Activated CD4-positive, alpha-beta T cell treated with anti-CD3 and anti-CD28 coated beads, Interleukin-2, amount 50 U/mL, for 4 hours (primary cell): ENCODE measurements at places on chromosomes 6 and 20.

DNA sequence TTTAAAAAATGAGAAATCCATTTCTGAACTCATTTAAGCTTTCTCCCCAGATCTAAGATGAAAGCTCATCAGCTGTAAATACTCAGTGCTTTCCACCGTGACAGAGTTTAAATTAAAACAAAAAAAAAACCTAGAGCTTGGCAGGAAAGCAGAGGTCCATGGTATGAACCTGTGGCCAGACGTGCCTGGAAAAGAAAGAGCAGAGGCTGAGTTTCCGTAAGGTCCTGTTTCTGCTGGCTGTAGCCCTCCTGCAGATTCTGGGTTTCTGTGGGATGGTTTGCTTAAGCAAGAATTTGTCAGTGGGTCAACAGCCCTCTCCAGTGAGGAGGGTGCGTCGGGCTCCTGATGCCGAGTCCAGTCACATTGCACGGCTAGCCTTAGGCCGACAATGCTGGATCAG lies 383.2 kb downstream of the SAMD5 start:
- no peak for DNase-seq

DNA sequence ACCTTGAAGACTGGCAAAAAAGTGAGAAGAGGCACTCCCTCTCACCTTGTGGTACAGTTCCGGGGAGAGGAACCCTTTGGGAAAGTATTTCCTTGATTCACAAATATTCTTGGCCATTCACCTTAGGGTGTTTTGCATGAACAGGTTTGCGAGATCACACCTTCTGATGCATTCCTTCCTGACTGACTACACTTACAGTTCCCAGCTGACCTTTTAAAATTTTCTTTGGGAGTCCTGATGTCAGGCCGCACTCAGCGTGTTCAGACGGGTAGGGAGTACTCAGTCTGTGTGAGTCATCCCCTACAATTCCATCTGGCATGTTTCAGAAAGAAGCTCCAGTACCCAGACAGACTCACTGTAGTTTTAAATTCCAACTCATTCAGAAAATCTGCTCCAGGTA lies 1.7 kb downstream of the ADGRF4 start:
- DNase-seq: no peak

- no peak for DNase-seq
These were observed 151.3 kb downstream of the LCA5 start for GRCh38 chr6:79385893-79386292.

DNA sequence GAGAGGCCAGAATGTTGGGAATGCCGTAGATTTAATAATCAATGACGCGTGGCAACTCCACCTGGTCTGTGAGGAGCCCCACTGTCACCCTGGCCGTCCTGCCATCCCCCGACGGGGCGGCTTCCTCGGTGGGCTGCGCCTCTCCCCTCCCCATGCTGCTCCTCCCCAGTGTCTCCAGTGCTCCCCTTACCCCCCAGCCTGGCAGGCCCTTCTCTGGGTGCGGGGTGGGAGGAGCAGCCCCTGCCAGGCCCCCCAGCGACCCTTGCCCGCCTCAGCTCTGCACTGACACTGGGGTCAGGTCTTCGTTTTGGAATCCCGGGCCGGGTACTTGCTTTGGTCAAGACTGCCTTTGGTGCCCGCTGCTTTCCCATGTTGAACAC lies 82.3 kb upstream of the FRMD1 start:
- DNase-seq: no peak

DNA sequence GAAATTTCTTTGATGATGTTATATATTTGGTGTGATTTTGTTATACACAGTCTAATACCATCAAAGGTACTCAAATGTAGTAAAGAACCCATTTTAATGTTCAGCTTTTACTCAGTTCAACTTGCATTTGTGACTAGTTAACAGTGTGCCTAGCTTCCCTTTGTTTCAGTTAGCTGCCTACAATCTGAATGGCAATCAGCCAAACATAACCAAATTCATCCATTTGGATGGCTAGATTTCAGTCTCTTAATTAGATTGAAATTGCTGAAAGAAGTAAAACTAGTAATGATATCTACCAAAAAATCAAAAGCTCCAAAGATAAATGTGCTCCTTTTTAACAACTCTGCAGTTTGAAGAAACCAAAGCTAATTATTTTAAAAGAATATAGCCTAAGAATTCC lies 6.9 kb downstream of the EPHA7 start:
- no peak for DNase-seq

DNA sequence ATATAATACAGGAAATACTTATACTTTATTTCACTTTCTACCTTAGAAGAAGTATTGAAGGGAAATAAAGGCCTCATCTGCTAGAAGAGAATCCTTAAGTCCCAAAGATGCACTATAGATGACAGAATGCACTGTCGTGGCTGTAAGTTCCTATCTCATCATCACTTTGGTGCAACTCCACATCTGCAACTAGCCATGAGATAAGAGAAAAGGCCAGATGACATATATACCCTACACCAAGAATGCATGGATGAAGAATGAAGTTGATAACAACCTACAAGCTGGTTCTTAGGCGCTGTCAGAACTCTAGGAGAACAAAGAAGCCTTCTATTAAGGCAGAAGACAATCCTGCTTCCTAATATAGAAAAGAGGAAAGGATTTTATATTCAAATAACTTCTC lies 11.6 kb upstream of the PLN start:
- no peak for DNase-seq

GRCh38 chr6:33738153-33738552 lies 8.6 kb downstream of the IP6K3 start:
- no peak for DNase-seq

GRCh38 chr6:157201083-157201482 lies 122.2 kb downstream of the TMEM242 start:
- no peak for DNase-seq

- no peak for DNase-seq
These were observed 21.9 kb upstream of the C6orf62 start for GRCh38 chr6:24740861-24741260.

- DNase-seq: no peak
These were observed 129.1 kb downstream of the DST start for GRCh38 chr6:56513631-56514030.

- DNase-seq: no peak
These were observed 24.5 kb downstream of the TOX2 start for GRCh38 chr20:43938932-43939761.

DNA sequence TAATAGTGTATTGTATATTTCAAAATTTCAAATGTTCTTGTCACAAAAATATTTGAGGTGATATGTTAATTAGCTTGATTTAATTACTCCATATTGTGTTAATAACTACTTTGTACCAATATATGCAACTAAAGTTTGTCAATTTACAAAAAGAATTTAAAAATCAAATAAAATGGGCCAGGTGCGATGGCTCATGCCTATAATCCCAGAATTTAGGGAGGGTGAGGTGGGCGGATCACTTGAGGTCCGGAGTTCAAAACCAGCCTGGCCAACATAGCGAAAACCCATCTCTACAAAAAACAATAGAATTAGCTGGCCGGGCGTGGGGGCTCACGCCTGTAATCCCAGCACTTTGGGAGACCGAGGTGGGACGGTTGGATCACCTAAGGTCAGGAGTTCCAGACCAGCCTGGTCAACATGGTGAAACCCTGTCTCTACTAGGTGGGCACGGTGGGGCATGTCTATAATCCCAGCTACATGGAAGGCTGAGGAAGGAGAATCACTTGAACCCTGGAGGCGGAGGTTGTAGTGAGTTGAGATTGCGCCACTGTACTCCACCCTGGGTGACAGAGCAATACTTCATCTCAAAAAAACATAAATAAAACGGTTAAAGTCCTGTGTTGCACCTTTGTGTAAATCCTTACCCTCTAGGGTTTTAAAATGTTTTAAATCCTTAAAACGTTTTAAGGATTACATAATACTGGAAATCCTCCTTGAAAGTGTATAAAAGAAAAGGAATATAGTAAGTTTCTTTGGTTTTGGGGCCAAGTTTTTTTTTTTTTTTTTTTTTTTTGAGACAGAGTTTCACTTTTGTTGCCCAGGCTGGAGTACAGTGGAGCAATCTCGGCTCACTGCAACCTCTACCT lies 4.0 kb downstream of the HSPA1B start:
- DNase-seq: no peak

DNA sequence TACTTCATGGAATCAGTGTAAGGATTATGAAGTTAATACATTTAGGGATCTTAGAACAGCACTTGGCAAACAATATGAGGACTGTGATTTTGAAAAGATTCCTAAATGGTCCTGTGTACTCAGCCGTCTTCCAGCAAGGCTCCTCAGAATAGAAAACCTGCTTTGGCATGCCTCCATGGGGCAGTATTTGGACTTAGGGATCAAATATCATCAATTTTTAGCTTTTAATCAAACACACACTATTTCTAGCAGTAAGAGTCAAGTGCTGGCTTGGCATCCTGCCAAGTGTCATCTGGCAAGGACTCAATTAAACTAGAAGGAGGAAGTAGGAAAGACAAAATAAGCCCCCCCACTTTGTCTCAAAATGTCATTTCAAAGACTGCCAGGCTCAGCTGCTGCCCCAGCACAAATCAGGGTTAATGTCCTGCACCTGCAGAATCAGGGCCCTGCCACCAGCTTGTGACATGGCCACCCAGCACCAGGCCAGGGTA lies 40.8 kb downstream of the IYD start:
- no peak for DNase-seq

DNA sequence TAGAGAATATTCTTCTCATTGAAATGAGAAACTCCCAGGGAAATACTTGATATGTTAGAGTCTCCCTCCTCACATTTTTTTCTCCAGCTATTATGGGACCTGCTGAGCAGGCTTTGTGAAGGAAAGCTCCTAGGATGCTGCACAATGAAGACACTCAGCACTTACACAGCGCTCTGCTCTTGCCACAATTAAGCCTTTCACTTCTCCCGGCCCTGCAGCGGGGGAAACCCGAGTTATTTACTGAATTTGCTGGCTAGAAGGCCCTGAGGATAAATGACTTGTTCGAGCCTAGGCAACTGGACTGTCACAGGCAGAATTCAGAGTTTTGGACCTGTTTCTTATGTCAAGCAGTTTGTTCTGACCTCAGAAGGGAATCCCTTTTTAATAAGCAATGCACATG lies 102.0 kb downstream of the MAP3K7 start:
- no peak for DNase-seq

- no peak for DNase-seq
These were observed 22.8 kb upstream of the PTPN1 start for GRCh38 chr20:50487397-50487796.

DNA sequence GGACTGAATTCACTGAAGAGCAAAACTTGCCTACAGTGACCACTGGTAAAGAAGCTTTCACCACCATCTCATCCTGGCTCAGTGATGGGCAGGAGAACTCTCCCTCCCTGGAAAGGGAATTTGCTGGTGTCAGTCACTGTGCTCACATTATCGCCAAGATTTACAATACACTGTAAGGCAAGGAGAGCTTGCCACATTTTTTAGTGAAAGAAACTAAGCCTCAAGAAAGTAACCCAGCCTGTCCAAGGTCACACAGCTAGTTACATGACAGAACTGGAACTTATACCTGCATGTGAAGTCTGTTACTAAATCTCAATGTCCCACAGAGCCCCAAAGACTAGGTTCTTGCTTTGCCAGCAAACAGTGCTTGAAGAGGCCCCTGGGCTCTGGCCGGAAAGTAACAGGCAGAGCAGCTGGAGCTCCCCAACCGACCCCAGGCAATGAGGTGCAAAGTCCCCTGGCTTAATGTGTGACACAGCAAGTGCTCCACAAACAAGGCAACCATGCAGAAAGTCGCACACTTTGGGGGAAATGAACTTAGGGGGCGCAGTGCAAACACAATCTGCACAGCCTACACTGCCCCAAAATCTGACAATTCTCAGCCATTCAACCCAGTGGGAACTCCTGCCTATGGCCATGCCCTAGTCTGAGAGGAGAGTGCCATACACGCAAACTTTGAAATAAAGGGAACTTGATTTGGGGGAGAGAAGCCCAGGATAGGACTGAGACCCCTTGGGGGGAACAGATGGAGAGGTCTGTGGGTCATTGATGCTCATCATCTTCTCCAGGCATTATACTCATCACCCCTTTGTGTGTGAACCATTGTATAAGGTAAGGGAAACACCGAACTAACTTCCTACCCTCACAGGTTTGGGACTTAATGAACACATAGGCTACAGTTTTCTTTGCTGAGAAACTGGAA lies 1.9 kb downstream of the BCL2L1 start:
- DNase-seq: no peak

DNA sequence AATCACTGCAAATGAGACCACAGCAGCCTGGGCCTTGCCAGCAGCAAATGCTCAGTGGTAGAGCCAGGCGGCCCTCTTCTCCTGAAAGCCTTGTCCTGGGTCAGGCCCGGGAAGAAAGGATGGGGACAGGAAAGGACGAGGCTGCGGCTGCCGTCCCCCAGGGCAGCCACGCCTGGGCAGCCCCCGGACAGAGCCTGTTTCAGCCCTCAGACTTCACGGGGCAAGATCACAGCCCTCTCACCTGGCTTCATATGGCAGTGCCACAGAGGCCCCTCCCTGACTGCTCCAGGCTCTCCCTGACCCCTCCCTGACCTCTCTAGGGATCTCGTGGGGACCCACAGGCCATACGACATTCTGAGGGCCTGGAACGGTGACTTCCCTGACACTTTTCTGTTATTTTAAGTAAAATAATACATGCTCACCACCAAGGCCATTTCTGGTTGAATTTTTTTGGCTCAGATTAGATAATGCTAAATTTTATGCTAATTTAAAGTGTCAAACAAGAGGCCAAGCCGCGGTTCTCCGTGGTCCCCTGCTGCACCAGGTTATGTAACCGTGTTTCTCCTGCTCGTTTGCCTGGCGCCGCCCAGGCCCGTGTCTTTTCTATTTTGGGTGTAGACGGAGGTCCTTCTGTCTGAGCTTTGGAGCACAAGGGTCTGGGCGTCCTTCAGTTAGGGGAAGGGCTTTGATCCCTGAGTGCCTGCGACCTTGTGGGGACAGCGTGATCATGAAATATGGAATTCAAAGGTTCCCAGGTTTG lies 59.9 kb upstream of the BHLHE23 start:
- DNase-seq: no peak

DNA sequence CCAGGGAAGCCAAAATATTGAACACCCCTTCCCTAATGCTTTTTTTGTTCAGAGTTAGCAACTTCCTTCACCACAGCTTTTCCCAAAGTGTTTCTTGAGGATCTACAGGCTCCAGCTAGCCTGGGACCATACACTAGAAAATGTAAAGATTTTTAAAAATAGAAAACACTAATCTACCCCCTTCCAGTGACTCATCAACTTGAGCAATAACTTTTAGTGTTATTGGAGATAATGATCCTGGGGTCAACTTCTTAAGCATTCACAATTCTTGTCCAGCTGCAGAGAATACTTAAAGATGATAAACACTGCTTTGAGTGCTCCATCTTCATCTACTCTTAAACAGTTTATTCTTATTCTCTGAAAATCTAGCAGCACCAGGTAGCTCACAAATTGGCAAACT lies 131.6 kb downstream of the COL9A1 start:
- DNase-seq: no peak

- no peak for DNase-seq
These were observed 1.8 kb downstream of the MDGA1 start for GRCh38 chr6:37695857-37696219.

DNA sequence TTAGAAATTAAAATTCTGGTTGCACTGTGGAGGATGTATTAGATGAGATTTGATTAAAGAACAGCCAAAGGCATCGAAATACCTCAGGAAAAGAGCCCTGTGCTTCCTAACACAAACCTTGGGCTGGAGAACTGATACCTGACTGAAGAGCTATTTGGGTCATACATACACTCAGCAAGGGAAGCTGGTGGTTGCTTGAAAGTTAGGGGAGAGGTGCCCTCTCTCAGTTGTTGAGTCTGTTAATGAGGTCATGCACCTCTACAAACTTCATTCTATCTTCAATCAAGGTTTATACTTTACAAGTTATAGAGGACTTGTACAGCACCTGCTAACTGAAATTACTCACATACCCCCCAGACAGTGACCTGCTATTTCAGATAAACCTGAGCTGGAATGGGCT lies 25.5 kb downstream of the FAM184A start:
- DNase-seq: no peak

- DNase-seq: no peak
These were observed 22.4 kb downstream of the MANBAL start for GRCh38 chr20:37311710-37312355.
